ENCODE measurements at places on chromosomes 3 and 15.

DNA sequence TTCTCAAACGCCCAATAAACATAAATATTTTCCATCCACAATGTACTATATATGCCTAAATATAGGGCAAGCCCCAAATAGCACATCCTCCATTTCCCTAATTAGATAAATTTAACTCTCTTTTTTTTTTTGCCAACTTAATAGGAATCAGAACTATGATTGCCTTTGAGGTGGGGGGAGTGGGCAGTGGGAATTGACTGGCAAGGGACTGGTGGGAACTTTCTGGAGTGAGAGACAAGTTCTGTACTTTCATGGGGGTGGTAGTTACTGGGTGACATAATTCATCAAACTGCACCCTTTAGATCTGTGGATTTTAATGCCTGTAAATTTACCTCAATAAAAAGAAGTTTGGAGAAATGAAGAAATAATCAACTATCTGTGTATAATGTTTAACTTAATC is 88.2 kb upstream of the CTDSPL start:
- DNase-seq = no peak

DNA sequence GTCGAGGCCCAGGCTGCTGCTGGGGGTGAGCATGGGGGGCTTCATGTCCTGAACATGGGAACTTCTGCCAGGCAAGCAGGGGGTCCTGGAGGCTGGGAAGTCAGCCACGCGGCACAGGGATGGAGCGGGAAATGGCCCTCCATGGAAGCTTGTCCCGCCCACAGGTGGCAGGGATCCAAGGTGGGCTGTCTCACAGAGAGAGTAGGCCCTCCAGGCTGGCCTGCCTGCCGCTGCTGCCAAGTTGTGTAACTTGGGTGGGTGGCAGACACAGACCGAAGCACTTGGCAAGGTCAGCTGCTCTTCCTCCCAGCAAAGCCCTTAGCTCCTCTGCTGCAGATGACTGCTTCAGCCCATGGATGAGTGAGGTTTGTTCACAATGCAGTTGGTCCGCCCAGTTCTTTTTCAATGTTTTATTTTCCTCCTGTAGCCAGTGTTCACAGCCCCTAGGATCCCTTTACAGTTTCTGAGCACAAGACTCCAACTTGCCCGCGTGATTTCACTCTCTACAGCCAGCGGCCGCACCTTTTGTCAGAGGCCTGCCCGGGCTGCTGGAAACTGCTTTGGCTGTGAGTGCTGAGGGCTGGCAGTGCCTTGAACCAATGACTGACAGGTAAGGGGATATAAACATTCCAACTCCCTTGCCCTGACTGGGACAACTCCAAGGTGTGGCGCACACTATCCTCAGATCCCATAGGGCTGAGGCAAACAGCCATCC is 26.7 kb downstream of the HCN4 start:
- DNase-seq = no peak

- no peak for DNase-seq
Measured at GRCh38 chr15:88395241-88395640, 71.9 kb downstream of the MRPL46 start.

DNA sequence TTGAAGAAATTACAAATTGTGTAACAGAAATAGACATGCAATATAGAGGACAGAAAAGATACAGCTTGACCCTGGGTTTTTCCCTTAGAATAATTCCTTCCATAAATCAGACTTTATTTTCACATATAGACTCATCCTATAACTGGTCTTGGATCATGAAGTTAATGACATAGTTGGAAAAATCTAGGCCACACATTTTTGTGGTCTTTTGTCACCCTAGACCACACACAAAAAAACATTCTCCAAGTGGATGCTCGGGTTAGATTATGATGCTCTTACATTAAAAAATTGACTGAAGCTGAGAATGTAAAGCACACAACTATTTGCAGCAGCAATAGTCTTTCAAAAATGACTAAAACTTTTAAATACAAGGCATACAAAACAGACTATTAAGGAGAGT is 7.5 kb upstream of the PLA2G4D start:
- DNase-seq = no peak

DNA sequence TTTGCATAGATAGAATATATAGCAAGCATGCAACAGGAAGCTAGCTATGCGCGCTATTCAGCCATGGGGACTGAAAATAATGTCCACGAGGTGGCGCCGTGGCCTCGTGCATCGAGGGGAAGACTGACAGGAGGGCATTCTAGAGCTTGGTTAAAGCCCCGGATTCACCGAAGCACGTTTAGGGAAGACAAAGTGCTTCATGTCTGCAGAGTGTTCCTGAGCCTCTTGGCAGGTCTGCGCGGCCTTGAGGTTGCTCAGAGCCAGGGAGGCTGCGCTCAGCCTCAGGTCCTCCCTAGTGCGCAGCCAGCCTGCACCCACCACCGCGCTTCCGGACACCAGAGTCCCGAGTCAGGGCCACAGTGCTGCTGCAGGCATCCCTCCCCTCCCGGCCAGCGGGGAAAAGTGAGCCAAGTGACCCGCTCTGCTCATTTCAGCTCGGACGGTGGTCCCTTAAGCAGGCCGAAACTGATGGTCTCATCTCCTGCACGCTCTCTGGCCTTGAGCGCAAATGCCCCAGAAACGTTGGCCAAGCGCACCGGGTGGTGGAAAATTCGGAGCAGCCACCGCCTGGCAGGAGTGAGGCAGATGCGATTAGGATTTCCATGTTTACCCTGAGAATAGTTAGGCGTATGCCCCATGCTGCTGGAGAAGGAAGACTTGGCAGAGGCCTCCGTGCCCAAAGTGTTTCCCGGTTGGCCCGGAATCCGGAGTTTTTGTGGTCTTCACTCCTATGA is 24.8 kb downstream of the GABRA5 start:
- peak; percentile 57 for DNase-seq

All from astrocyte of the cerebellum (primary cell).